ENCODE measurements at places on chromosomes 5 and 9.

- peak; percentile 6 for DNase-seq
Observed at GRCh38 chr5:131169810-131170539, 769 bp upstream of the LYRM7 start.

DNA sequence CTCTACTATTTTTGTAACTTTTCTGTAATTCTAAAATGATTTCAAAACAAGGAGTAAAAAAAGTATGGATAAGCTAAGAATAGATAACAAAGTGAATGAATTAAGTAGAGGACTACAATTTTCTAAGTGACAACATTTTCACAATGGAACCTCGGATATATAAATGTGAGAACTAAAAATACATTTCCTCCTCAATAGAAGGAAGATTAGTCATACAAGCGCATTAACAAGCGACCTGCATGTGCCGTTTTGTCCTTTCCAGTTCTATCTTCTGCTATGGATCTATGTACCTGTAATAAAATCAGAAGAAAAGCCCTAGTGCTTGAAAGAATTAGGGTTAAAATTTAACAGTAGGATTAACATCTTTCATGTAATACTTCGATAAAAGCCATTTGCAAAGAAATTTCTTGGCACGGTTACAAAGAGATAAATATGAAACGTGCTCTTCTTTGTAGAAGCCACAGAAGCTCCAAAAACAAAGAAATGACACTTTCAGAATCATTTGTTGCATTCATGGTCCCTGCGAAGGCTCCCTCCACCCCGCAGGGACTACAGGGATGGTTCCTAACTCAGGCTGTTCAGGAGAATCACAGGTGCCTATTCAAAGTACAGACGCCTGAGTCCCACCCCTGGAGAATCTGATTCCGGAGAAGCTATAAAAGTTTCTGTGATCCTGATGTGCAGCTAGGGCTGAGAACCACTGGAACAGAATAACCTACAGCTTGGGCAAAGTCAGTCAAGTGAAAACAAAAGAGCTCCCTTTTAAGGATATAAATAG, 216.6 kb upstream of the EFNA5 start:
- no peak for DNase-seq

DNA sequence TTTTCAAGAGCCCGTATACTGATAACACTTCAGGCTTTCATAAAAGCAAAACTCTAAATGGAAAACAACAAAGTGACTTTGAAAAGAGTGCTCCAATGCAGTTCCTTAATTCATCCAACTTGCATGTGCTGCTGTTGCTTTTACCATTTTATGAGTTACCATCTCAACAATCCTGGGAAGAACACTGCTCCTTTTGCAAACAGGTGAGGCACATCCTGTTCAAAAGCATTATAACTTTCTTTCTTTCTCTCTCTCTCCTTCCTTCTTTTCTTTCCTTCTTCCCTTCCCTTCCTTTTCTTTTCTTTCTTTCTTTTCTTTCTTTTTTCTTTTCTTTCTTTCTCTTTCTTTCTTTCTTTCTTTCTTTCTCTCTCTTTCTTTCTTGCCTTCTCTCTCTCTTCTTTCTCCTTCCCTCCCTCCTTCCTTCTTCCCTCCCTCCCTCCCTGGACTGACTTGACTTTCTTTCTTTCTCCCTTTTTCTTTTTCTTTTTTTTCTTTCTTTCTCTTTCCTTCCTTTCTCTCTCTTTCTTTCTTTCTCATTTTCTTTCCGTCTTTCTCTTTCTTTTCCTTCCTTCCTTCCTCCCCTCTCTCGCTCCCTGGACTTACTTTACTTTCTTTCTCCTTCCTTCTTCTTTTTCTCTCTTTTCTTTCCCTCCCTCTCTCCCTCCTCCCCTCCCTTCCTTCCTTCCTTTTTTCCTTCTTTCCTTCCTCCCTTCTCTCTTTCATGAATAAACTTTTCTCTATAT, 11.2 kb upstream of the PARP8 start:
- DNase-seq: no peak

GRCh38 chr5:30846171-30846570, 347.3 kb upstream of the CDH6 start:
- DNase-seq: no peak

DNA sequence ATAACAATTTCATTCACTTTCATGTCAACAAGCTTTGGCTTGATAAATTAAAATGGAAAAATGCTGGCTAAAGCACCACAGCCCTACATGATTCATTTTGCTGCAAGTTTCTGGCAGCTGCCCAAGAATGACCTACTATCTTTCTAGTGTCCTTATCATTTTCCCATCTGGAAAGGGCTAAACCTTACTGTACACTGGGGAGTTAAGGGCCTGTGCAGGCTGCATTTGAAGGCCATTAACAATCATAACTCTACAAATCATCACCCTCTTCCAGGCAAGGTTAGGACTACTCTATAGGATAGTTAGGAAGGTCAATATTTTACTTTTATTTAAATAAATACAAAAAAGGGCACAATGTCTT, 579.7 kb upstream of the ZNF608 start:
- peak; percentile 76 for DNase-seq

- no peak for DNase-seq
Observed at GRCh38 chr5:172821340-172821985, 12.6 kb upstream of the ERGIC1 start.

Data from G401 (cell line).